ENCODE measurements at places on chromosomes 6 and 20.

DNA sequence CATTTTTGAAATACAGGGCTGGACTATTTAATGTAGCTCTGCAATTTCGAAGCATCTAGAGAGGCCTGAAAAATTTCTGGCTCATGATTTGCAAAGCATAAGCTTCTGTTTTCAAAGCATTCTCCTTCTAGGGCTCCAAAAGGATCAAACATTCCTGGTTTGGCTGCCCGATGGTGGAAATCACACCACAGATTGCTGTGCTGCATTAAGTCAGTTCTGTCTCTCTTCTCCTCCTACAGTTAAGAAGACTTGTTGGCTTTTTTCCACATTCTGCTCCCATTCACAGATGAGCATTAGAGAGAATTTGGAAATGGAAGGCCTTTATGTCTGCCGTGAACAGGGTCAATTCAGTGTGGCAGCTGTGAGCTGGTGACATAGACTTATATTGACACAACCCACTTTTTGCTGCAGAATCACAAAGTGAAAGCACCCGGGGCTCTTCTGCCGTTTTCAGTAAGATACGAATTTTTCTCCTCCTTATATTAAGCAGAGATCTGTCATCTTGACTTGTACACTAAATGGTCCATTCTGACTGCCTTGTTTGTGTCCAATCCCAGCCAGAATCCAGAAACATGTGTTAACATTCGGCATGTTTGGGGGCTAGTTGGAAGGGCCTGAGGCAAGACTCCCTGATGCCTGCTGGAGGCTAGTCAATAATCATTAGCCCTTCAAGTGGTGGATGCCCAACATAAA lies 330.8 kb upstream of the DEFB112 start:
- no peak for DNase-seq

DNA sequence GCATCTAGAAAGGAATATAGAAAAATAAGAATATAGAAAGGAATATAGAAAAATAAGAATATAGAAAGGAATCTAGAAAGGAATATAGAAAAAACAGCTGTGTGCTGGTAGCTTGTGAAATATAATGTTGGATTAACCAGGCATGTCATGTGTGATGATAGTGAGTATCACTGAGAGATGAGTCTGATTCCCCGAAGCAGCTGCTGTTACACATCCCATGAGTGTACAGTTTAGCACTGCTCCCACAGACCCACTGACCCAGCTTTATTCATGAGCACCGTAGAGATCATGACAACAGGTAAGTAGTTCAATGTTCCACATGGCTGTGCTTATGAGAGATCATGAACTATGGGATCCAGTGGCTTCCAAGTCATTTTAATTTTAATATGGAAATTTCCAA lies 64.8 kb downstream of the SLC22A3 start:
- no peak for DNase-seq

DNA sequence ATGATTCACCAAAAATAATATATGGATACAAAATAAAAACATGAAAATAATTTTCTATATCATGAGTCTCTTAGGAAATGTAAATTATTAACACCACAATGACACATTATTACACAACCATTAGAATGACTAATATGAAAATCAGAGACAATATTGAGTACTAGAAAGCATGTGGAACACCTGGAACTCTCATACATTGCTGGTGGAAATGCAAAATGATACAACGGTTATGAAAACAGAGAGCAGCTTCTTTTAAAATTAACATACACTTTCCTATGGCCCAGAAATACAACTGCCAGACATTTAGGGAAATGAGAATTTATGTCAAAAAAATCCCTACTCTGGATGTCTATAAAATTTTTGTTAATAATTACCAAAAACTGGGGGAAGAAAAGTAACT lies 853.3 kb upstream of the MAN1A1 start:
- DNase-seq: no peak

- no peak for DNase-seq
Measured at GRCh38 chr6:43835872-43836419, 65.9 kb downstream of the VEGFA start.

GRCh38 chr6:74170118-74170517 lies 474.1 kb downstream of the CD109 start:
- no peak for DNase-seq

GRCh38 chr6:149334682-149335160 lies 17.2 kb downstream of the TAB2 start:
- no peak for DNase-seq
